Activated T-cell treated with anti-CD3 and anti-CD28 coated beads, Interleukin-2, amount 50 U/mL, for 1 hour (primary cell): ENCODE measurements at places on chromosomes 5 and 9.

- DNase-seq = no peak
These were observed 153.8 kb upstream of the CYLC2 start for GRCh38 chr9:102841376-102841775.

GRCh38 chr5:55386356-55386755, 78.6 kb downstream of the MTREX start:
- DNase-seq = no peak

DNA sequence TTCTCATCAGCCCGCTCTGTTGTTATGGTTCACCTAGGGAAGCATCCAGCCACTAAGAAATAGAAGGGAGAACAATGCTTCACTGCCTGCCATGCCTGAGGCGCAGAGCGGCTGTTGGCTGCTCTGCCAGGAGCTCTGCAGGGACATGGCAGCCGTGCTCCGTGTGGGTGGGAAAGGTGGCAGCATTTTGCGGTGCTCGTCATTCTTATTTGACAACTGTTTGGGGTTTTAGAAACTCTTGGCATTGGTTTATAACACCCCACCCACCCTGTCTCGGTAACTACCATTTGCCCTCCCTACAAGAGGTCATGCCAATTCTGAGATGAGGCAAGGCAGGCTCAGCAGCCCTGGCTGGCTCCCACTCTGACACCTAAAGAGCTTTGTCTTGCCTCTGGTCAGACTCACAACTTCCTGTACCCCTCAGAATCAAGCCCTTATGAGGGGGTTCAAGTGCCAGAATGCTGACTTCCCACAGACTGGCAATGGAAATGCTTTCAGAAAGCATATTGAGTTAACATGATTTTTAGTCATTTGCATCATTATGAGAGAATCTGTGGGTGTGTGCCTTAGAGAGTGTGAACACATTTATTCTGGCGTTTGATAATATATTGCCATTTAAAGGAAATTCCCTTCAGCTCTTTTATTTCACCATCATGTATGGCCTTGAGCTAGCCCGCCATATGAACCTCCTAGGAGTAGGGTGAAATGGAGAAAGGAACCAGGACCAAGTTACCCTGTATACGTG, 288.0 kb upstream of the ANKRD55 start:
- DNase-seq = no peak

GRCh38 chr9:119375892-119376291, 6.7 kb upstream of the BRINP1 start:
- DNase-seq = no peak

- DNase-seq = no peak
These were observed 154.2 kb downstream of the GAPVD1 start for GRCh38 chr9:125415583-125416460.

- DNase-seq = no peak
These were observed 138.9 kb downstream of the RGS3 start for GRCh38 chr9:113602126-113603047.

GRCh38 chr9:121411993-121412392, 41.9 kb upstream of the STOM start:
- DNase-seq = no peak

- DNase-seq = no peak
These were observed 33.4 kb upstream of the TTC1 start for GRCh38 chr5:159975462-159976019.

DNA sequence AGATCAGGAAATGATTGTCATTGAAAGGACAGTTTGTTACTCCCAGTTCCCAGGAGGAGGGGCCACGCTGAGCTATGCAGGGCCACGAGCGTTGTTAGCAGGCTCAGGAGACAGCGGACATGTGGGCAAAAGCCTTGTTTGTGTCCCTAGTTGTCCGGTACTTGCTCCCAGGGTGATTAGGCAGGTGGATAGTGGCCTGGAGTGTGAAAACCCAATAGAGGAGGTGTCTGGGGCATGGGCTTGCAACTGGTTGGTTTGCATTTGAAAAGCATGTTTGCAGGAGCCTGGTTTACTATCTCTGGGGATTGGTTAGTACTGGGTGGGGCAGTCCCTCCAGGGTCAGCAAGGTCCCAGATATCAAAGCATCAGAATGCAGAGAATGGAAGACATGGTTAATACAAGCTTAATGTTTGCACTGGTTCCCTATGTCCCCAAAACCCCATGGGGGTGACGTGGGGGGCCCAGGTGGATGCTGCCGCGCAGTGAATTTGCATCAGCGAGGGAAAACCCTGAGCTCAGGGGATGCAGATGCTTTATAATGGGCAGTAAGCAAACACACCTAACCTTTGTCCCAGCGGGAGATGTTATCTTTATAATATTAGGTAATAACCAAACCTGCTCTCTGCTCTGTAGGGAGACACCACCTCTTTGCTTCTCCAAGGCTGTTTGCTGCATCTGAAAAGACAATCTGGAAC, 39.7 kb downstream of the ROPN1L start:
- DNase-seq = no peak
